ENCODE measurements at places on chromosomes 6 and 20.

GRCh38 chr6:128886706-128887105 lies 3.8 kb downstream of the LAMA2 start:
- DNase-seq: no peak

GRCh38 chr6:69863766-69864165 lies 2.6 kb upstream of the COL19A1 start:
- no peak for DNase-seq

- no peak for DNase-seq
Measured at GRCh38 chr6:167840526-167841179, 13.9 kb downstream of the AFDN start.

DNA sequence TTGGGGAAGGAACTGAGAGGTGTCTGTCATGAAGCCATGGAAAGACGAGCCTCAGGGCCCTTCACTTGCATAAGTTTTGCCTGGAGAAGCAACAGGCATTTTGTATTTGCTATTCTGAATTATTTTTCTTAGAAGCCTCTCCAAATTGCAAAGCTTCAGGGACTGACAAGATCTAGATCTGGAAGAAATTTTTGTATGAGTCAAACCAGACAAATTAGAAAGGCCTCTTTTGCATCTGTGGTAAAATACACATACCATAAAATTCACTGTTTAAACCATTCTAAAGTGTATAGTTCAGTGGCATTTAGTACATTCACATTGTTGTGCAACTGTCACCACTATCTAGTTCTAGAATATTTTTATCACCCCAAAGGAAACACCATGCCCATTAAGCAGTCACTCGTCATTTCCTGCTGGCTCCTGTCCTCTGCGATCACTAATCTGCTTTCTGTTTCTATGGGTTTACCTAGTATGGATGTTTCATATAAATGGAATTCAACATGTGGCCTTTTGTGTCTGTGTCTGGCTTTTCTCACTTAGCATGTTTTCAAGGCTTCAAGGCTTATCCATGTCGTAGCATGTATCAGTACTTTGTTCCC lies 269.1 kb downstream of the PHF3 start:
- DNase-seq: no peak

- no peak for DNase-seq
Measured at GRCh38 chr6:43970913-43971775, 156.1 kb downstream of the MRPL14 start.

GRCh38 chr6:137222381-137222780 lies 3.2 kb upstream of the IFNGR1 start:
- no peak for DNase-seq

DNA sequence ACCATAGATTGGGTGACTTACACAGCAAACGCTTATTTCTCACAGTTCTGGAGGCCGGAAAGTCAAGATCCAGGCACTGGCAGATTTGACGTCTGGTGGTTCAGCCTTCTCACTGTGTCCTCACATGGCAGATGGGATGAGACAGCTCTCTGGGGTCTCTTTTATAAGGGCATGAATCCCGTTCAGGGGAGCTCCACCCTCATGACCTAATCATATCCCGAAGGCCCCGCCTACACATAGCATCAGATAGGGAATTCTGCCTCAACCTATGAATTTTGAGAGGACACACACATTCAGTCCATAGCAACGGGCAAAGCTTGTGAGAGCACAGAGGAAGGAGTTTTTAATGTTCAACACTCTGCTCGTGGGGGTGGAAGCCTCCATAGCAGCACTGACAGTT lies 27.5 kb downstream of the DAAM2 start:
- no peak for DNase-seq

DNA sequence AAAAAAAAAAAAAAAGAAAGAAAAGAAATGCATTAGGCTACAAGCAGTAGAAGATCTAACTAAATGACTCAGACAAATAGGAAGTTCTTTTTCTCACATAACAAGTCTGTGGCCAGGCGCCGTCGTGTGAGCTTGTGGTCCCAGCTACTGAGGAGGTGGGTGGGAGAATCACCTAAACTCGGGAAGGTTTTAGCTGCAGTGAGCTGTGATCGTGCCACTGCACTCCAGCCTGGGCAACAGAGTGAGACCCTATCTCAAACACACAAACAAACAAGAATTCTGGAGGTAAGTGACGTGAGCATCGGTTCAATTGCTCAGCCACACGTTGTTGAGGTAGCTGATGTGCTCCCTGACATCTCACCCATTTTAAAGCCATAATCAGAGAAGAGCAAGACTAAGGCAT lies 37.9 kb upstream of the SLC23A2 start:
- peak; percentile 85 for DNase-seq

- DNase-seq: no peak
Measured at GRCh38 chr20:63025534-63026331, 19.0 kb upstream of the BHLHE23 start.

DNA sequence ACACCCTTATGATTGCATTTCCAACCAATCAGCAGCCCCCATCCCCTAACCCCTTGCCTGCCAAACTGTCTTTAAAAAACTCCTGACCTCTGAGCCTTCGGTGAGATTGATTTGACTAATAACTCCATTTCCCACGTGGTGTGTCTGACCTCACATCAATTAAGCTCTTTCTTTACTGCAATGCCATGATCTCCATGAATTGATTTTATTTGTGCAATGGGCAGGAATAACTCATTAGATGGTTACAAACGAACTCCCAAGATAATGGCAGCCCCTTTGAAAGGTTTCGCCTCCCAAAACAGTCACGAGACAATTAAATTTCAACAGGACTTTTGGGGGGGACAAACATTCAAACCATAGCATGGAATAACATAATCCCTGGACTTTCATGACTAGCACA lies 161.2 kb downstream of the DOK5 start:
- no peak for DNase-seq

DNA sequence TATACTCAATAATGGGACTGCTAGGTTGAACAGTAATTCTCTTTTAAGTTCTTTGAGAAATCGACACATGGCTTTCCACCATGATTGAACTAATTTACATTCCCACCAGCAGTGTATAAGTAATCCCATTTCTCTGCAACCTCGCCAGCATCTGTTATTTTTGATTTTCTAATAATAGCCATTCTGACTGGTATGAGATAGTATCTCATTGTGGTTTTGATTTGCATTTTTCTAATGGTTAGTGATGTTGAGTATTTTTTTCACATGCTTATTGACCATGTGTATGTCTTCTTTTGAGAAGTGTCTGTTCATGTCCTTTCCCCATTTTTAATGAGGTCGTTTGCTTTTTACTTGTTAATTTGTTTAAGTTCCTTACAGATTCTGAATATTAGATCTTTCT lies 66.5 kb downstream of the STK4 start:
- no peak for DNase-seq

DNA sequence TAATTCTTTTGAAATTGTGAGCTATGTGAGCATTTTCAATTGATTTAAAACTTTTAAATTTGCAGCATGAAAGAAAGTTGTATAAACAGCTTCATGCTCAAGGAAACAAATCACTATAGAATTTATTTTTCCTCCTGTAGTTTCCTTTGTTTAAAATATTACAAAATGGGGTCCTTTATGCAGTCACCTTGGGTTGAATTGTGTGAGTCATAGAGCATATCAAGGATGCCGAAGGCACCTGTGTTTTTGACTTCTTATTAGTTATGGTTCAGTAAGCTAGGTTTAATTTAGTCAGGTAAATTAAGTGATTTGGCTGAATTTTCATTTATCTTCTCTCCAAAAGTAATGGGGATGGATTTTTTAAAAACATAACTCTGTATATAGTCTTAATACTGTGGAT lies 96.8 kb downstream of the BCKDHB start:
- DNase-seq: no peak

GRCh38 chr20:35515949-35516645 lies 13.4 kb downstream of the C20orf173 start:
- DNase-seq: no peak

GRCh38 chr6:106614592-106615257 lies 14.6 kb downstream of the RTN4IP1 start:
- no peak for DNase-seq

- peak; percentile 63 for DNase-seq
Measured at GRCh38 chr6:116615937-116616736, at the start of gene RSPH4A. RSPH4A (plus strand) TSS chr6:116616479; CDS start chr6:116616624, 145 bp downstream.

- DNase-seq: no peak
Measured at GRCh38 chr20:56940466-56940865, 311.4 kb downstream of the TFAP2C start.

- DNase-seq: no peak
Measured at GRCh38 chr6:3297006-3297405, 38.3 kb downstream of the PSMG4 start.

- no peak for DNase-seq
Measured at GRCh38 chr6:102485480-102485879, 1092.0 kb downstream of the GRIK2 start.

GRCh38 chr6:128079021-128079420 lies 178.2 kb upstream of the THEMIS start:
- DNase-seq: no peak

- DNase-seq: no peak
Measured at GRCh38 chr20:59469267-59470252, 134.8 kb upstream of the PHACTR3 start.

DNA sequence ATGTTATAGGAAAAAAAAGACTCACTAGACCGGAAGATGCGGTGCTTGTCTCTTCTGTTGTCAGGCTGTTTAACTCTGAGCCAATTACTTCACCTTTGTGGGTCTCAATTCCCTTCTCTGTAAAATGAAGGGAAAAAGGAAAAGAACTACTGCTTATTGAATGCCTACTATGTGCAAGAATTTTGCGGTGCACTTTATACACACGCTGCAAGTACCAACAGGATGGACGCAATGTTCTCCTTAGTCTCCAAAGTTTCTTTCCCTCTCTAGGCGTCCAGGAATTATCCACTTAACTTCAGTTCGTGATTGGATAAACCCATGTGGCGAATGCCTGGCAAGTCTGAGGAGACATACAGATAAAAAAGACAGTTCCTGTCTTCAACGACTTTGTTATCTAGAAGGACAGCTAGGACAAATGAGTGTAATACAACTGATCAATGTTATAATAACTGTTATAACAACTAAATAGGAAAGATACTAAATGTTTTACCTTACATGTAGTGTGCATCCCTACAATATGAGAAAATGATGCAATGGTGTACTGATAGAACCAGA lies 69.0 kb upstream of the JARID2 start:
- no peak for DNase-seq

DNA sequence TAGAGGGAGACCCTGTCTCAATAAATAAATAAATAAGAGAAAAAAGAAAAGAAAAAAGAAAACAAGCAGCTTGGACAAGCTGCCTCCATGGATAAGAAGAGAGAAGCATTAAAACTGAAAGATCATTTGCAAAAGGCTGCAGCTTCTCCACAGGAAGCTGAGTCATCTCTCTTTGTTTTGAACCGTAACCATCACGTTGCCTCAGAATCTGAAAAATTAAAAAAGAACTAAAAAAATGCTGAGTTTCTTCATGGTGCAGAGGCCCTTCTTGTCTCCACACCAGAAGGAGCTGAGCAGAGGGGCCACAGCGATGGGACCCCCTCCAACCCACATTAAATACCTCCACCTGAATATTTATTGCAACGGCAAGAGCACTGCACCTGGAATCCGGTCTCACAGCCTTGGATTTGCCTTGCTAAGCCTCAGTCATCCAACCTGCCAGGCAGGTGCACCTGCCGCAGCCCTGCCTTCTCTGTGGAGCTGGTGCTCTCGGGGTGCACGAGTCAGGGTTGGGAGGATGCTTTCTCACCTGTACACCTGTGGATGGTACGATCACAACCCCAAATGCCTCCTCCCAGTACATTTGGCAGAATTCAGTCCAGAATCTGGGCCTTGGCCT lies 28.1 kb downstream of the TOX2 start:
- DNase-seq: peak; percentile 37

DNA sequence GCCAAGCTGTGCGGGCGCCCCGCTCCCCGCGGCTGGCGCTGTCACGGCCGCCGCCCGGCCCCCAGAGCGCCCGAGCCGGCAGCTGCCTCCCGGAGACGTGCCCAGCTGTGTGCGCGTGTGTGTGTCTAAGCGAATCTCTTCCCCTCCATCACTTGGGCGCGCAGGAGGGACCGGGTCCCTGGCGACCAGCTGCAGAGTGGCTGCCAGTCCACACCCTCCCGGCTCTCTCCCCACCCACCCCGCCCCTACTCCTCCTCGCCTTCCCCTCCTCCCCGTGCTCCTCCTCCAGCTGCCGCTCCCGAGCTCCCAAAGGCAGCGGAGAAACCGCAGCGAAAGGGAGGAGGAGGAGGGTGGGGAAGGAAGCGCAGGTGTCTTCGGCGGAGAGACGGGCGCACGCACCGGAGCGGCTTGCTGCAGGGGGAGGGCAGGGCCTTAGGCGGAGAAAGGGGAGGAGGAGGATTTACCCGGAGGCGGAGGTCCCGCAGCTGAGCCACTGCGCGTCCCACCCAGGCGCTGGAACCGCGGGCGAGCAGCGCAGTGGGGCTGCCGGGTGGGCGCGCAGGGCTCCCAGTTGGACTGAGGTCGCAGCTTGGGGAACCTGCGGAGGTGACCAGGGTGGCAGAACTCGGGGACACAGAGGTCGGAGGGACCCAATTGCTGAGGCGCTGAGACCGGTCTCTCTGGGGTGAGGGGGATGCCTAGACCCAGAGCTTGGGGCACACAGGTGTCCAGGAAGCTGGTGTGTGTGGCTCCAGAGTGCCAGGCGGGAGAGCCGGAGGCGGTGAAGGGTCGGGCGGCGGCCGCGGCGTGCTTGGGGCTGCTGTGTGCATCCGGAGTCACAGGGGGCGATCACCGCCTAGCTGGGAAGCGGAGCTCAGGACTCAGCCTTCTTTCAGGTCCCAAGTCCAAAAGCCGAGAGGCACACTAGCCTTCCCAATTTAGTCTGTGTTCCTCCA lies at the start of gene HS3ST5:
Gene HS3ST5 (minus strand): TSS at position 198 of the 956 bp plus-strand sequence. CDS start 280,178 bp downstream, outside the sequence.
- DNase-seq: no peak

- no peak for DNase-seq
Measured at GRCh38 chr6:1941534-1941933, 303.9 kb downstream of the GMDS start.

DNA sequence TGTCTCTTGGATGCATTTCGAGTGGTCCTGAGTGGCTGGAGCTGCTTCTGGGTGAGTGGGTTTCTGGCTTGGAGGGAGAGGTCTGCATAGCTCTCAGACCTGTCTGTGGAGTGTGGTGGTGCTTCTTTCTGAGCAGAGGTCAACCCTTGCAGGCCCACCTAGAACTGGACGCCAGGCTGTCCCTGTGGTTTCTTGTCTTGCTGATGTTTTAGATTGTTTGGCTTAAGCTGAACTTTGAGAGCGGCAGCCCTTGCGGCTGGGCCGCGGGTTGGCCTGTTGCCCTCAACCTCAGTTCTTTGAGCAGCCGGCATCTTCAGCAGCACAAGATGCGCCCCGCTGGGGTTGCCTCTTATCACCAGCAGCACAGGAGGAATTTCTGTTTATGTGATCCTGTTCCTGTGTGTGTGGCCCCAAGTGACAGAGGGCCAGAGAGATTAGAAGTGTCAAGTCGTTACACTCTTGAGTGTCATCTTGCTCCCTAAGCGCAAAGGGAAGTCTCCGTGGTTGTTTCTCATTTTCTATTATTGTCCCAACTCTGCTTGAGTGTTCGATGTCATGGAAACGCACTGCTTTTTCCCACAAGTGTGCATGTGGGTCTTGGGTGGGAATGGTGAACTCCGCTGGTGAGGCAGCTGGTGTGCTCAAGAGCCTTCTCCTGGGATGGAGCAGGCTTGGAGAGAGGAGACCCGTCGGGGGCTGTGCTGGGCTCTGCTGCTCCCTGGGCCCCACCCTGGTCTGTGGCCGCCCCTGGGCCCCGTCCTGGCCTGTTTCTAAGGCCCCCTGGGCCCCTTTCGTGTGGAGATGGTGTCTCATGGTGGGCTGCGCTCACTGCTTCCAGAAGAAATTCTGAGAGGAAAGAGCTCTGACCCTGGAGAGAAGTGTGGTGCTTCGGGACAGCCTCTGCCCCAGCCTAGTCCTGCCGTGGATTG lies 20.1 kb upstream of the SLC22A1 start:
- DNase-seq: no peak

GRCh38 chr6:71334768-71335167 lies 46.2 kb downstream of the OGFRL1 start:
- no peak for DNase-seq
